ENCODE measurements at places on chromosomes 12 and 14. TPM values are rescaled to one million over a fixed set of nuclear protein-coding genes. Genes with fewer than 3 reads are reported as not detected.

PITPNM2 gene
- total RNA-seq, result 11.7 TPM

EML5 gene
- total RNA-seq, result not detected

SERPINA6 gene
- not detected for total RNA-seq

ARMH4 gene
- total RNA-seq, result 5.6 TPM

E2F7 gene
- 3.8 TPM for total RNA-seq

UBE3B gene
- total RNA-seq, result 62.9 TPM

HSPB8 gene
- 46.3 TPM for total RNA-seq

TSPAN8 gene
- total RNA-seq, result not detected

GPN3 gene
- total RNA-seq, result 10.1 TPM

KERA gene
- not detected for total RNA-seq

PTPRB gene
- total RNA-seq, result 1.1 TPM

LMNTD1 gene
- total RNA-seq, result not detected

SIX1 gene
- total RNA-seq, result not detected

LRIG3 gene
- total RNA-seq, result 9.0 TPM

HAL gene
- not detected for total RNA-seq

TMEM253 gene
- total RNA-seq, result not detected

GON7 gene
- 7.9 TPM for total RNA-seq

MAP1LC3B2 gene
- not detected for total RNA-seq

MDP1 gene
- 15.3 TPM for total RNA-seq

AGAP2 gene
- 0.39 TPM for total RNA-seq

OSGEP gene
- total RNA-seq, result 27.9 TPM

IFNG-AS1 gene
- not detected for total RNA-seq

P2RX2 gene
- total RNA-seq, result not detected

STAC3 gene
- 0.39 TPM for total RNA-seq

MEG3 gene
- total RNA-seq, result 1,167 TPM

DEGS2 gene
- under 0.01 TPM for total RNA-seq

KCNMB4 gene
- total RNA-seq, result 9.7 TPM

All from placental epithelial cell (primary cell).